ENCODE measurements at places on chromosomes 7 and 10.

- DNase-seq: no peak
Measured at GRCh38 chr10:4652111-4653010, 173.6 kb upstream of the AKR1E2 start.

DNA sequence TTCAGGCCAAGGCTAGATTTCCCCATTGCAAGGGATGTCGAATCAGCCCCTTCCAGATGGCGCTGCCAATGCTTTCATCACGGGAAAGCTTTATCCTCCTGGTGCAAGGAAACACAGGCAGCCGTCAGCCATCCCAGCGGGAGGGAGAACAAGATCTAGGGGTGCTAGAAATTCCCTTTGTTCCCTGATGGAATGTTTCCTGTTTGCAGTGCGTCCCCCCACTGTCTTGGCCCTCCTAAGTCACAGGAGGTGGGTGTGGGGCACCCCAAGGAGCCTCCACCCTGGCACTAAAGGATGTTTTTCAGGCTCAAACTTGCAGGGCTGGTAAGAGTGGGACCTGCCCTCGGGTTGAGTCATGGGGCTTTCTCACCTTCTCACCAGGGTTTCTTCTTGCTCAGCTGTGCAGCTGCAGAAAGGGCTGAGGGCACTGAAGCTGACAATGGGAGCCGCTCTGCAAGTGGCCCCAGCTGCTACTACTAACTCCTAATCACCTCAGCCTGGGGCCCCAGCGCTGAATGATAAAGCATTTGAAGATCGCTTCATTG is 103.6 kb downstream of the PRPF18 start:
- DNase-seq: no peak

DNA sequence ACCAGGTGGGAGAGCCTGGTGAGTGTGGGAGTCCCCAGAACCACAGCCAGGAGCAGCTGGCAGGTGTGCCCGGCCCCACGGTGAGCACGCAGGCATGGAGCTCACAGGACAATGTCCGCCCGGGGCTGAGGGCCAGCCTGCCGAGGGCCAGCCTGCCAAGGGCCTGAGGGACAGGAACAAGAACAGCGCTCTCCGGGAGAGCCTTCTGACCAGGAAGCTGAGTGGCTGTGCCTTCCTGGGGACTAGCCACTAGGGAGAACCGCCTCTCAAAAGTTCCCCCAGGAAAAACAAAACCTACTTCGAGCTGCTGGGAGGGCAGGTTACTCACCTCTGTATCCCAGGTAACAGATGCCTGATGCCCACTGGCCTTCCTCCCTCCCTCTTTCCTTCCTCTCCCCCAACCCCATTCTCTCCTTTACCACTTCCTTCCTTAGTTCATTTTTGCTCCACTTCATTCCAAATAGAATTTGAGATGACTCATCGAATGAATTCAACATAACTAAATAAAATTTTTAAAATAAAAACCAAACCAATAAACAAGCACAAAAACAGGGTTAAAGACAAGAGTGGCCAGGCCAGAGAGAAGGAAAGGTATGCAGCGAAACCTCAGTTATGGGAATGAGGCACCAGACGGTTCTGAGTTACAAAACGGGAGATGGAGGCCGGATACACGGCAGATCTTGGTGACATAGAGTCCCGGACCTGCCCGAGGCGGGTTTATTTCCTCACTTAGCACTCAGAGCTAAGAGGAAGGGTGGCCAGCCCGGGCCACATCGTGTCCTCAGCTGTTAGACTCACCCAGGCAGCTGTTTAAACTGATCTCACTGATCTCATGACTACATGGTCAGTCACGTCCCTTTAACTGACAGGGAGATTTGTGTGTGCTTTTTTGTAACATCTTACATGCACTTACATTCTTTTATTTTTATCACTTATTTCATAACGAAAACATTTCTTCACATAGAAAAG is 128.5 kb downstream of the TNS3 start:
- DNase-seq: peak; percentile 88

DNA sequence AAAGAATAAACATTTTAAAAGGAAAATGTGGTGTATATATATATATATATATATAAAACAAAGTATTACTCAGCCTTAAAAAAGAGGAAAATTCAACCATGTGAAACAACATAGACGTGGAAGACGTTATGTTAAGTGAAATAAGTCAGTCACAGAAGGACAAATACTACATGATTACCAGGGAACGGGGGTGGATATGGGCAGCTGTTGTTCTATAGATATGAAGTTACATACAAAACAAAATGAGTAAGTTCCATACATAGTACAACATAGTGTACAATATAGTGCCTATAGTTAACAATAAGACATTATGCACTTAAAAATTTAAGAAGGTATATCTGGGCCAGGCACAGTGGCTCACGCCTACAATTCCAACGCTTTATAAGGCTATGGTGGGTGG is 48.8 kb downstream of the SGMS1 start:
- no peak for DNase-seq

DNA sequence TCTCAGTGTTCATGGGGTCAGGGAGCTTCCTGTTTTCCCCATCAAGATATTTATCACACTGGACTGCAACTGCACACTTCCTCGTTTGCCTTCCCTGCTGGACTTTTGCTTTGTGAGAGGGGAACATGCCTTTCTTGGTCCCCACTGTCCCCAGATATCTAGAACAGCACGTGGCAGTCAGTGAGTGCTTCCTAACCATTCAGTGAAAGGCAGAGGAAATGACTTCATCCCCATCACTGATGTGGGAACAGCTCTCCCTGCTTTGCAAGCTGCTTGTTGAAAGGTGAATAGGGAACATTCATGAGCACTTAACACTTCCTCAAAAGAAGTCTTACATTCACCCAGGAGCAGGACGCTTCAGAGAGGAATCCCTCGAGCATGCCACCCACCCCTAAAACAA is 135.4 kb downstream of the MYOF start:
- DNase-seq: no peak
